ENCODE measurements at places on chromosomes 16 and 17.

DNA sequence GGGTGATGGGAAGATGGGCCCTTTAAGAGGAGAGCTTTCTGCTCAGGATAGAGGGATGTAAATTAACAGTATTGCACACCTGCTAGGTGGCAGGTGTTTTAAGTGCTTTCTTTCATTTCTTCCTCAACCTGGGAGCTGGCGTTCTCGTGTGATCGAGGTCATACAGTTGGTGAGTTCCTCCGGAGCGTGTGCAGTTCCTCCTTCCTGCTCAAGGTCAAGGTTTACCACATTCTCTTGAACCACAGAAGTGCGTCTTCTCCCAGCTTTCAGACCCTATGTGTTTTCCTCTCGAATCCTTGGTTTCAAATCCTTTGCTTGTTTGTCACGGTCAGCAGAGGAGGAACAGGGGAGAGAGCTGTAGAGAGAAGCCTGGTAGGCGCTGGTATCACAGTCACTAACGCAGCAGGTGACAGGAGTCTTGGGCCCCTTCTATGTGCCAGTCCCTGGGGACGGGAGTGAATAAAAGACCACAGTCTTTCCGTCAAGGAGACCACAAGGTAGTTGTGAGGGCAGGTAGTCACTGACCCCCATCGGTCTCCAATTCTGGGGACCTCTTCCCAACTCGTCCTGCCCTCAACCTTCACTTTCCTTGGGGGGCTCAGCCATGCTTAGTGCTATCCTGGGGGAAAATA is 791 bp downstream of the DNAI2 start:
- no peak for DNase-seq

GRCh38 chr16:27406511-27407128 is 4.6 kb downstream of the IL21R start:
- DNase-seq = no peak

- no peak for DNase-seq
Observed at GRCh38 chr17:45867171-45867570, 22.5 kb downstream of the SPPL2C start.

GRCh38 chr17:40540448-40540847 is 24.8 kb downstream of the CCR7 start:
- DNase-seq = no peak

GRCh38 chr17:82212331-82213250 is at the start of gene CCDC57:
Gene CCDC57 (minus strand): TSS chr17:82212842. CDS start chr17:82201944, 10,898 bp downstream.
- DNase-seq = peak; percentile 80

DNA sequence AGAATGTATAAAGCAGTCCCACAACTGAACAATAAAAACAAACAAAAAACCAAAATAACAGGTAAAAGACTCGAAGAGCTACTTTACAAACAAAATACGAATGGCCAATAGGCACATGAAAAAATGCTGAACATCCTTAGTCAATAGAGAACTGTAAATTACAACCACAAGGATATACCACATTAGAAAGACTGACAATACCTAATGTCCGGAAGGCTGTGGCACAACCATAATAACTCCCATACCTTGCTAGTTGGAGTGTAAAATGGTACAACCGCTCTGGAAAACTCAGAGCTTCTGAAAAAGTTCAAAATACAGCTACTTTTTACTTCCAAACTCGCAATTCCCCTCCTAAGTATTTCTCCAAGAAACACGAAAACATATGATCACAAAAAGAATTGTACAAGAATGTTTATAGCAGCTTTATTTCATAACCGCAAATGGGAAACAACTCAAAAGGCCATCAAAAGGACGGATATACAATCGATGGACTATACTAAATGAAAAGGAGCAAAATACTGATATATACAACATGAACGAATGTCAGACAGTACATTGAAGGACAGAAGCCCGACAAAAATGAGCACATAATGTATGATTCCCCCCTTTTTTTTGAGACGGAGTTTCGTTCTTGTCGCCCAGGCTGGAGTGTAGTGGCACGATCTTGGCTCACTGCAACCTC is 2.3 kb downstream of the TP53 start:
- DNase-seq = no peak

- DNase-seq = no peak
Observed at GRCh38 chr17:42508426-42509165, 27.4 kb upstream of the NAGLU start.

DNA sequence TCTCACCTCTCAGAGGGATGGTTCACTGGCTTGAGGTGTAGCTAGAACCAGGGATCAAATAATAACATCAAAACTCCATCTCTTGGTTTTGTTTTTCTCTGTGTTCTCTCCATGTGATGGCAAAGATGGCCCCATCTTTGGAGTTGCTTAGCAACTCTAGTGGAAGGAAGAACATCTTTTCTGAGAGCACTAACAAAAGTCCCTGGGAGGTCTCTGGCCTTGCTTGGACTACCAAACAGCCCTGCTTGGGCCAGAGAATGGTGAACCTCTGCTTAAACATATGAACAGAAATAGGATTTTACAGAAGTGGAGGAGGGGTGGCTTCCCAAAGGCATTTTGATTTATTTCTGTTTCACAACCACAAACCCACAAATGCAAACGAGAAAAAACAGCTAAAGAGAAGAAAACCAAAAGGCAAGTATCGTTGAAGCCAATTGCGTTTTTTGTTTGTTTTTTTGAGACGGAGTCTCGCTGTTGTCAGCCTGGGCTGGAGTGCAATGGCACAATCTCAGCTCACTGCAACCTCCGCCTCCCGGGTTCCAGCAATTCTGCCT is 13.2 kb downstream of the GABARAPL2 start:
- DNase-seq = no peak

- DNase-seq = no peak
Observed at GRCh38 chr16:81634380-81635062, 144.6 kb upstream of the PLCG2 start.

GRCh38 chr16:68200088-68200783 is 35.7 kb downstream of the ESRP2 start:
- DNase-seq = peak; percentile 73

GRCh38 chr17:59357929-59358328 is 26.5 kb downstream of the YPEL2 start:
- DNase-seq = peak; percentile 87

GRCh38 chr16:57023541-57024249 is 34.3 kb downstream of the NLRC5 start:
- no peak for DNase-seq
